ENCODE measurements at places on chromosomes 11 and 22. TPM values are rescaled to one million over a fixed set of nuclear protein-coding genes. Genes with fewer than 3 reads are reported as not detected.

GRCh38 chr11:75429641-75429901 lies 3.4 kb downstream of the KLHL35 start:
- no peak for DNase-seq

DNA sequence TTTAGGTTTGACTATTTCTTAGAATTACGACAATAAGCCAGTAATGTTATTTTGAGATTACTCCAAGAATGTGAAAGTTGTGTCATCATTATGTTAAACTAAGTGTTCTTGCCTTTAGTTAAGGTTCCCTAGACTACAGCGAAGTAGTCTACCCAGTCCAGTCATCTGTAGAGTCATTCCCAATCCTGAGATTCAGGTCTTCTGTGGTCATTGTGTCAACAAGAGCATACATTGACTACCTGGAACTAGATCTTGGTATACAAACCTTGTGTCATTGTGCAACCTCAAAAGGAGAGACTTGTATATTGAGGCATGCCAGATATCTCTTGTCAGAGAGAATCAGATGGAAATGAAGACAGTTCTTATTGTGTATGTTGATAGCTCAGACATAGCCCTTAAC lies 115.9 kb downstream of the ATM start:
- DNase-seq: no peak

DNA sequence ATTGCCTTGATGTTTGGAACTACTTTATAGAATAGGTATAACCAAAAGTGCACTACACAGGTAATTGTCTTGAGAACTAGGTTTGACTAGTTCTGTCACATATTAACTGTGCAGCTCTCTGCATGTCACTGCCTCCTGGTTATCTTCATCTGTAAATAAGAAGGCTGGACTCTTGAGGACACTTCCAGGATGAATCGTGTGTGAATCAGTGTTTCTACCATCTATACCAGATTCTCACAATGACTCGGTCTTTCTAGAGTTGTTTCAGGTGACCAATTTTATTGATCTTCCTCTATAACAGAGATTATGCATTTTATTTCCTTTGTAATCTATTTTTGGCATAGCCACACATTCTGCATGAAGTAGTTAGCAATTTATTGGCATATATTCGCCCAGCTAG lies 1181.0 kb upstream of the TENM4 start:
- DNase-seq: no peak

KRTAP5-1 gene
- total RNA-seq: not detected

CDHR5 gene
- not detected for total RNA-seq

HORMAD2 gene
- not detected for total RNA-seq

RASL10A gene
- total RNA-seq: 0.56 TPM

EMID1 gene
- total RNA-seq: 1.5 TPM

C1QTNF6 gene
- 2.8 TPM for total RNA-seq

OR51A7 gene
- not detected for total RNA-seq

TRPC6 gene
- total RNA-seq: 4.8 TPM

P2RY6 gene
- 1.0 TPM for total RNA-seq

All from omental fat pad (tissue), 4 donors.